ENCODE measurements at places on chromosomes 7 and 10.

GRCh38 chr10:67903581-67903980 is 19.1 kb downstream of the SIRT1 start:
- DNase-seq, result no peak

DNA sequence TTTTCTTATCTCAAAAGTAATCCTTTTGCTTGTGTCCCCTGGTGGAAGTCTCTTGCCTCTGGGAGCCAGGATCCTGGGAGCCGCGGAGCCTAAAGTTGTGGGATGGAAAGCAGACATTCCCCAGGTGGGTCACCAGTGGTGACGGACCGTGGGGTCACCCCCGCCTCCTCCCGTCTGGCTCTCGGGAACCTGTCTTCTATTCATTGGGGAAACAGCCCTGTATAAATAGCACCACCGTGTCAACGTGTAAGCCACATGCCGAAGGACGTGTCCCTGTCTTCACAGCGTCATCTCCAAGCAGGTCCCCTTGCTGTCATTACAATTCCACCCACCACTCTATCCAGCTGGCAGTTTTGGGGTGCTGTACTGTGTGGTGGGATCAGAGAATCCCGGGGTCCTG is 87.5 kb downstream of the ELFN1 start:
- no peak for DNase-seq

GRCh38 chr10:55163388-55163979 is 362.5 kb upstream of the PCDH15 start:
- DNase-seq, result no peak

DNA sequence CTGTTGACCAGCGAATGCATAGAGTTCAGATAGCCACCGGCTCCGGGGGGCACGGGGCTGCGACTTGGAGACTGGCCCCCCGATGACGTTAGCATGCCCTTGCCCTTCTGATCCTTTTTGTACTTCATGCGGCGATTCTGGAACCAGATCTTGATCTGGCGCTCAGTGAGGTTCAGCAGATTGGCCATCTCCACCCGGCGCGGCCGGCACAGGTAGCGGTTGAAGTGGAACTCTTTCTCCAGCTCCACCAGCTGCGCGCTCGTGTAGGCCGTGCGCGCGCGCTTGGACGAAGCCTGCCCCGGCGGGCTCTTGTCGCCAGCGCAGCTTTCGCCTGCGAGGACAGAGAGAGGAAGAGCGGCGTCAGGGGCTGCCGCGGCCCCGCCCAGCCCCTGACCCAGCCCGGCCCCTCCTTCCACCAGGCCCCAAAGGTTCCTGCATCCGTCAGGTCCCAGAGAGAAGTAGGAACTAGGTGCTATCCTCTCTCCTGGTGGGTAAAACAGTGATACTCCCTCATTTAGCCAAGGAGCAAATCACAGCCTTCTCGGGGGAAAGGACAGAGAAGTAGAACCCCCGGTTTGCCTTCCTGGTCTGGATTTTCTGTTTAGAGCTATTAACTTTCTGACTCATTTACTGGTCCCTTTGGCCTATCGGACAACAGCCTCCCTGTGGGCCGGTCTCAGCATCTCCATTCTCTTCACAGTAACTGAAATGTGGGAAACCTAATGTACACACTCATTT is 6.1 kb upstream of the HOXA2 start:
- no peak for DNase-seq

- DNase-seq, result no peak
Observed at GRCh38 chr10:71590781-71591350, 128.7 kb downstream of the C10orf105 start.

GRCh38 chr10:112990271-112990670 is 40.2 kb downstream of the TCF7L2 start:
- DNase-seq, result no peak

- no peak for DNase-seq
Observed at GRCh38 chr10:16816830-16817124, 447 bp downstream of the RSU1 start.

- no peak for DNase-seq
Observed at GRCh38 chr7:80186721-80187120, 52.1 kb downstream of the GNAI1 start.

GRCh38 chr10:133124357-133125211 is 35.4 kb upstream of the KNDC1 start:
- DNase-seq, result peak; percentile 12

DNA sequence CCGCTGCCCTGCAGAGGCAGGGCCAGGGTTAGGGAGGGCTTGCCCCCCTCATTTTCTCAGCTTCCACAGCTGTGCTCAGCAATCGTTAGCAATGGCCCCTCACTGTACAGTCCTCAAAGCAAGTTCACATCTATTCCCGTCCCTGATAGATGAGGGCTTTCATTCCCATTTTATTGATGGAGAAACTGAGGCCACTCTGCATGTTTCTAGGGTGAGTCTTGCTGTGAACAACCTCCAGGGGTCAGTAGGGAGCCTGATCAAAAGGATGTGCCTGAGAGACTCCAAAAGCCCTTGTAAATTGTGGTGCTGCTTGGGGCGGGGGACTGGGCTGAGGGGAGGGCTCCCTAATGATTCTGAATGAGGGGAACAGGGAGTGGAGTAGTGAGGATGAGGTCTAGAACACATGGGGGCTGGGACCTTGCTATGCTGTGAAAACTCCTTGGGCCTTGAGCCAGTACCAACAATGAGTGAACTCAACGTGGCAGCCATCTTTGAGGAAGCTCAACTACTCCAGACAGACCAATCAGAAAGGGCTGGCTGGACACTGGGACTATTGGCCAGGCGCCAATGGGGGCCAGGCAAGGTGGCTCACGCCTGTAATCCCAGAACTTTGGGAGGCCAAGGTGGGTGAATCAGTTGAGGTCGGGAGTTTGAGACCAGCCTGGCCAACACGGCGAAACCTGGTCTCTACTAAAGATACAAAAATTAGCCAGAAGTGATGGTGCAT is 6.7 kb upstream of the GRIFIN start:
- DNase-seq, result no peak

DNA sequence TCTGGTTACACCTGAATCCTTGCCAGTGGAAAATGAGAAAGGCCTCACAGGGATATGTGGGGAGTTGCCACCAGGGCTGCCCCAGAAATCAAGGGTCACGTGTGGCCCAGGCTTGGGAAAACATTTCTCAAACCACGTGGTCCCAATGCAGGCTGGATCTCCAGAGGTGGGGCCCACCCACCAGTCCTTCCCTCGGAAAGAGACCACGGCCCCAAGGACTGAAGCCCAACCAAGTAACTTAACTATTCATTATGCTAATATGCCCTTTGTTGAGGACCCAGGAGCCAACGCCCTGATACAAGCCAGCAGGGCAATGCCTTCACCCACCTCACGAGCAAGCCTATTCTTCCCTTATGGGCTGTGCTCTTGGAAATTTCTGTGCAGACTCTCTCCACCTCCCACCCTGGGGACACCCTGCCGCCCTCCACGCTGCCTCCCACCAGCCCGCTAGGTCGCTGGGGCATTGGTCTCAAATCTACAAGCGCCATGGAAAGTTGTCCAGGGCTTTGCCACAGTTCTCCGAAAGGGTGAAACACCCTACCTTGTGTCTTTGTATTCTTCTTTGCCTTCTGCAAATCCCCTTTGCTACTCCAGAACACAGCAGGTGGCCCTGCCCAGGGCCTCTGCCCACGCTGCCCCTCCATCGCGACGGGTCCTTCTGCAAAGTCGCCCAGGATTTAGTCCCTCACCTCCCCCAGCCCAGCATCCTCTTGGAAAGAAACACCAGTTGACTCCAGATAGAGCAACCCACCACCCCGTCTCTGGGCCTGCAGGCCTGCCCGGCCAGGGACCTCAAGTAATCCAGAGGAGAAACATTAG is 8.8 kb downstream of the TNS3 start:
- no peak for DNase-seq

- DNase-seq, result no peak
Observed at GRCh38 chr10:26044141-26044749, 110.2 kb downstream of the MYO3A start.

GRCh38 chr10:18607503-18608378 is 43.6 kb downstream of the NSUN6 start:
- no peak for DNase-seq

GRCh38 chr10:98138031-98138430 is 3.6 kb downstream of the R3HCC1L start:
- DNase-seq, result no peak

DNA sequence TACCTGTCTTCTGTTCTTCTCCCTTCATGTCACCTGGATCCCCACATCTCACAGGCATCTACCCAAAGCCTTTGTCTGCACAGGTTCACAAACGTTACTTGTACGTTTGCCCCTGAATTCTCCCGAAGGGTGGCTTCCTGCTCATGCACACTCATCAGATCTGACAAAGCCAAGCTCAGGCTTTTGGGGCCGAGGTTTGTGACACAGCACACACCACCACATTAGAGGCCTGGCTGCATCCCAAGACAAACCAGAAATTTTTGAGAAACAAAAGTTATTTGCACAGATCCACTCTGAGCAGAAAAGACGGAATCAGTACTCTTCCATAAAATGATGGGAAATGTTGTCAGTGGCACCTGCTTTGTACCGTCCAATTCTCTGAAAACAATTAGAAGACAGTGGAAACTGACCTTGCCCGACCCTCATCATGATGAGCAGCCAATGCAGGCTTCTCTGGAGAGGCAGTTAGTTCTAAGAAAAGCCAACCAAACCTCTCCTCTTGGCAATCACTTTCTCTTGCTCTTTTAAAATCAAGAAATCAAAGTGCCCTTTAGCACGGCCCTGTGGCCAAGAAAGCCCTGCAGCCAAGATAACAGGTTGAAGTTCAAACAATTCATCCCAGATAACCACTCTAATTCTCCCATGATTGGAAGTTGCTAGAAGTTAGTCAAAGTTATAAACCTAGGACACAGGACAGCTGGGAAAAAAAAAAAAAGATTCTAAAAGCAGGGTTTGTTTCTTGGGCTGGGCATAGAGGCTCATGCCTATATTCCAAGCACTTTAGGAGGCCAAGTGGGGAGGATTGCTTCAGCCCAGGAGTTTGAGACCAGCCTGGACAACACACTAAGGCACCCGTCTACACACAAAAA is 13.6 kb upstream of the SVIL start:
- DNase-seq, result peak; percentile 18

DNA sequence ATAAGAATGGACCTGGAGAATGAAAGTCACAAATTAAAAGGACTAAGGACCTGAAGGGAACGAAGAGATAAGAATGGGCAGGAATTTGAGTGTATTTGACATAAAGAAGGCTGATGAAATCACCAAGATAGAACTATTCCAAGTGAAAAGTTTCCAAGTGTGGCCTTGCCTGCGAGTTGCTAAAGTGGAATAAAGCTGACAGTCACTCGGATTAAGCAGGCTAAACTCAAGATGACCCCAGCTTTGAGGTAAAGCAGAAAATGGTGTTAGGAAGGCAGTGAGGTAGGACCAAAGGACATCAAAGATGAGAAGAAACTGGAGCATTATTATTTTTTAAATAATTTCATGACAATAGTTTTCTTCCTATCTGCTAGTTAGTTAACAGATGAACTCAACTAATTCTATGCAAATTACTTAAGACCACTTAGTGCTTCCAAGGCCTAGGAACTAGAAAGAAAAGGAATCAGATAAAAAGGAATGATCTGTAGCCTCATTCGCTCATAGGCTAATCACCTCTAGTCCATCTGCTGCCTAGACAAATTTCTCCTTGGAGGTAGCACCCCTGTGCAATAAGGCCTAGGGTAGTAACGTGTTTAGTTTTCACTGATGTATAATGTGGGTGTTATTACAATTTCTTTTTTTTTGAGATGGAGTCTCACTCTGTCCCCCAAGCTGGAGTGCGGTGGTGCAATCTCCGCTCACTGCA is 34.5 kb downstream of the EZH2 start:
- no peak for DNase-seq

- DNase-seq, result no peak
Observed at GRCh38 chr7:30012757-30013156, 13.7 kb downstream of the FKBP14 start.

- no peak for DNase-seq
Observed at GRCh38 chr7:21971780-21972396, 26.2 kb upstream of the CDCA7L start.

GRCh38 chr10:113035732-113036312 is 85.8 kb downstream of the TCF7L2 start:
- no peak for DNase-seq

DNA sequence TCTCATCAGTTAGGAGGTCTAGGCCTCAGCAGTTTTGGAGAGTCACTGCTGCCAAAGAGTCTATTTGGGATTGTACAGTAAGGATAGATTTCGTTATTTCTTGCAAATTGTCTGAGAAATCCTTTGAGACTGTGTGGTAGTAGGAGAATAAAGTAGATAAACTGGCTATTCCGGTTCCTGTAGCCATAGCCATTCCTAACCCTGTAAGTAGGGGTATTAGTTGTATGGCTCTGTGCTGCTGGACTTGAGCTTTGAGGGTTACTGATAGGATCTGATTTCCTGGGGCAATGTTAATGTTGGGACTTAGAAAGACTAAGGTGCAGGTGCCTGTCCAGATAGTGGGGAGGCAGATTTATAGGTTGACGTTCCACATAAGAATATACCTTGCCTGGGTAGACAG is 36.1 kb upstream of the ZNF138 start:
- no peak for DNase-seq

DNA sequence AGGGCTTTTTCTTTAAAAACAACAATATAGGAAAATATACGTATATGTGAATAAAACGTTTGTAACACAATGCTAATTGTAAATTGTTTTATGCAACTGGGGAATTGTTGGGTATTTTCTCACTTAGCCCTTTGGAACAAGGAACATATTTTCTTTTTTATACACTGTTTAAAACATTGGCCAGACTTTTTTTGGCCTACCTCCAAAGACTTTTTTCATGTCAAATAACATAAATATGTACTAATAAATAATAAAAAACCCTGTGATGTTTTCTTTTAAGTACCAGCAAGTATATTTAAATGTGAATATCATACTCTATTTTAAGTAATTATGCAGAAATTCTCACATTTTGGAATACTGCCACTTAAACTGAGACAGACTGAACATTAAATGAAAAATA is 15.7 kb downstream of the TMEM106B start:
- no peak for DNase-seq

GRCh38 chr10:79136236-79137005 is 67.7 kb downstream of the ZMIZ1 start:
- no peak for DNase-seq

DNA sequence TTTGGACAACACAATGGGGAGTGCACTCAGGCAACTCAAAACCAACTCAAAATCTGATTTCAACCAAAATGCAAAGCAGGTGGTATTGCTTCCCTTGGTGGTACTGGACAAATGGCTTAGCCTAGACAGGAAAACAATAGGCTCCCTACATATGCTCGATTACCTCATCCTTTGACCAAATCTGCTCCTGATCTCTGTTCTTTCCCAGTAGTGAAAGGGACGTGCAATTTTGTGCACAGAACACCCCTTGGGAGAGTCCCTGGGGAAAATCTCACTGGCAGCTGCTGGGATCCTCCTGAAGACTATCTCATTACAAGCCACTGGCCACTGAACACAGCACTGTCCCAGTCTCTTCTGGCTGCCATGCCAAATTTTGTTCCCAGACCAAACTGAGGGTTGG is 149.2 kb upstream of the VSTM2A start:
- no peak for DNase-seq

DNA sequence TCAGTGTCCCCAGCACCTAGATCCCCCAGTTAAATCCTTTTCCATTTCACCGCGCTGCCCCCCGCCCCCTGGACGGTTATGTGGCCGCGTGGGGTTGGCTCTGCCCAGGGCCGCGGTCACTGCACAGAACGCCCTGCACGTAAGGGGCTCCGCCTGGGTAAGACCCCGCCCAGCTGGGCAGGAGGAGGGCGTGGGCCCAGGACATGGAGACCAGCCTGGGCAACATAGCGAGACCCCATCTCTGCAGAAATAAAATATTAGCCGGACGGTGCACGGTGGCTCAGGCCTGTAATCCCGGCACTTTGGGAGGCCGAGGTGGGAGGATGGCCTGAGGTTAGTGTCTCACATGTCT is 650 bp upstream of the ZFAND2A start:
- DNase-seq, result no peak

Data from activated naive CD4-positive, alpha-beta T cell treated with anti-CD3 and anti-CD28 coated beads, Interleukin-2, amount 50 U/mL, for 16 hours (primary cell).